ENCODE measurements at places on chromosomes 5 and 9. TPM values are rescaled to one million over a fixed set of nuclear protein-coding genes. Genes with fewer than 3 reads are reported as not detected.

Gene ADAMTSL2
- total RNA-seq, result not detected

DNA sequence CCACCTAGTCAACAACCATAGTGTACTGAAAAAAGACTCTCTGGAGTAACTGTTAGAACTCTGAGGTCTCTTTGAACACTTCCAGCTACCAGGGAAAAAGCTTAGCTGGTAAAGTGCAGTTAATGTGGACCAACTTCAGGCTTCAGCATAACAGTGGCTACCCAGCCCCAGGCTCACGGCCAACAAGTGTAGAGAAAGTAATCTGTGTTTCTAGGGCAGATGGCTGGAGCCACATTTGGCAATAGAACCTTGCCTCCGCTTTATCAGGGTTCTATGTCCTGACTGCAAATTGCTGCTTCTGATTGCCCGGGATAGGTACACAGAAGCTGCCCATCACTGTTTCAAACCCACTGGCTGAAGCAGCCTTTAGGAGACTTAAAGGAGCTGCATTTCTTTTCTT, 76.0 kb upstream of the SIMC1 start:
- no peak overlapping the region for H3K4me3 ChIP-seq
- peaks cover 76% of the 10 kb centered on the region for H3K27me3 ChIP-seq
- H3K36me3 ChIP-seq, result no peaks in the 10 kb centered on the region
- no peak overlapping the region for H3K27ac ChIP-seq
- no peak for DNase-seq
- no peaks in the 10 kb centered on the region for H3K4me1 ChIP-seq

Gene GTF2H2
- 23.2 TPM for total RNA-seq

- no peak for DNase-seq
- peak overlapping the region; percentile 82 for H3K4me3 ChIP-seq
- H3K27me3 ChIP-seq, result no peaks in the 10 kb centered on the region
- peaks cover 26% of the 10 kb centered on the region for H3K36me3 ChIP-seq
- peak overlapping the region; percentile 62 for H3K27ac ChIP-seq
- no peaks in the 10 kb centered on the region for H3K4me1 ChIP-seq
Measured at GRCh38 chr9:74953235-74953751, 581 bp upstream of the C9orf40 start.

DNA sequence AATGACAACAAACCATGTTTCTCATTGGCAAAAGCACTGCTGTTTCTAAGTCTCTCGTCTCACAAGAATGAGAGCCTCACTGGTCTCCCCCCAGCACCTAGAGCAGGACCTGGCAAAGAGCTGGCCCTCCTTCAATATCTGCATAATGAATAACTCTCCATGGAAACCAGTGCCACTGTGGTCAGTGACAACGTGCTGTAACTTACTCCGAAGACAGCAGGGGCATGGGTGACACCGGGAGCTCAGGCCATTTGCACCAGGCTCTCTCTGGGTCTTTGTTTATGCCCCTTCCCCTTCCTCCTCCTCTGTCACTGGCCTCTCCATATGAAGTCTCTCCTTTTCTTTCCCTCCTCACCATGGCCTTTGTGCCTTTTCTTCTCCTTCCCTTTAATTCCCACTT, 33.3 kb downstream of the TAS2R1 start:
- no peaks in the 10 kb centered on the region for H3K4me1 ChIP-seq
- H3K36me3 ChIP-seq, result no peaks in the 10 kb centered on the region
- H3K27me3 ChIP-seq, result no peaks in the 10 kb centered on the region
- H3K4me3 ChIP-seq, result no peak overlapping the region

GRCh38 chr5:78320401-78320800, 25.9 kb upstream of the AP3B1 start:
- peak; percentile 17 for DNase-seq
- no peaks in the 10 kb centered on the region for H3K27me3 ChIP-seq
- no peak overlapping the region for H3K27ac ChIP-seq
- H3K4me1 ChIP-seq, result no peaks in the 10 kb centered on the region

Gene MAP3K1
- total RNA-seq, result 33.1 TPM

Gene MOB3B
- total RNA-seq, result 10.8 TPM

- H3K4me1 ChIP-seq, result peaks cover 28% of the 10 kb centered on the region
- no peaks in the 10 kb centered on the region for H3K27me3 ChIP-seq
- no peak overlapping the region for H3K4me3 ChIP-seq
- H3K36me3 ChIP-seq, result no peaks in the 10 kb centered on the region
Measured at GRCh38 chr9:106911951-106912350, 49.0 kb downstream of the ZNF462 start.

Gene LOX
- total RNA-seq, result 8.7 TPM

Gene PCDHA9
- 0.59 TPM for total RNA-seq

Gene SCGB3A2
- not detected for total RNA-seq

Gene ECM2
- total RNA-seq, result not detected

DNA sequence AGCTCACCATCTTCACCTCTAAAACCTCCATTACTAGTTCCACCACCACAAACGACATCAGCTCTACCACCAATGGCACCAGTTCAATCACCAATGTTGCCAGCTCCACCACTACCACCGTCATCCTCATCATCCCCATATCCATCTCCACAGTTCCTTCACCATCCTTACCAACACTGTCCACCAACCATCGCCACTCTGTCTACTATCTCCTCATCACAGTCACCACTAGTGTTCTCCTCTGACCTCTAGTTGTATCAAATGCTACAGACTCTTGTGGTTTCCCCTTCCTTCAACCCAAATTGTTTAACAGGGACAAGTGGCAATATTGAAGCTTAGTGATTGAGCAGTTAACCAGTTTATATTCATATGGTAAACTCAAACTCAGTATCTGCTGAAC, 182.6 kb downstream of the CAAP1 start:
- H3K4me3 ChIP-seq, result no peak overlapping the region
- peaks cover 8% of the 10 kb centered on the region for H3K4me1 ChIP-seq
- peaks cover 2% of the 10 kb centered on the region for H3K36me3 ChIP-seq
- no peak overlapping the region for H3K27ac ChIP-seq
- DNase-seq, result no peak

DNA sequence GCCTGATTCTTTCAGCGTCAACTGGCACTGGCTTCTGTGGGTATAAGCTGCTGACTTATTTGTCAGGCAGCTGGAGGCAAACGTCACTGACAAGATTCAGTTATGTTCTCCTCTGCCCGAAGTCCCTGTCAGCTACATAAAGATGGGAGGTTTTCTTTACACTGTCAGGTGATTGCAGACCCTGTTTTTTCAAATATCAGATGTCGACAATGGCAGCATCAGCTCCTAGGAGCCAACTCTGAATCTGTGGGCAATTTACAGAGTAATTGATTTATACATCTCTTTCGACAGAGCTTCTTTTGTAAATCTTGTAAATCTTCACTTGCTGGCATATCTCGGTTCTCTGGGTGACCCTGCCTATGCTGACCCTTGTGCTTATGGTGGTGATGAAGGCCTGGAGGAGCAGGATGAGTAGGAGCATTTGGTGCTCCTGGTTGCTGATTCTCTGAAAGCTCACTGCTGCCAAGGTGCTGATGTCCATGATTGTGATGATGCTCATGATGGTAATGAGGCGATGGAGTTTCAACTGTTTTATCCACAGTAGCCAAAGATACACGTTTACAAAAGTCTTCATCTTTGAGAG, 10.9 kb downstream of the SELENOP start:
- no peaks in the 10 kb centered on the region for H3K27me3 ChIP-seq
- no peaks in the 10 kb centered on the region for H3K36me3 ChIP-seq
- DNase-seq, result no peak
- no peak overlapping the region for H3K27ac ChIP-seq

GRCh38 chr9:71925834-71926233, 14.4 kb downstream of the C9orf85 start:
- no peak for DNase-seq
- H3K4me1 ChIP-seq, result peaks cover 14% of the 10 kb centered on the region
- no peak overlapping the region for H3K4me3 ChIP-seq
- no peak overlapping the region for H3K27ac ChIP-seq
- no peaks in the 10 kb centered on the region for H3K36me3 ChIP-seq

Gene NPR3
- 0.19 TPM for total RNA-seq

GRCh38 chr9:105076729-105077128, 148.8 kb upstream of the ABCA1 start:
- H3K27me3 ChIP-seq, result no peaks in the 10 kb centered on the region
- H3K27ac ChIP-seq, result no peak overlapping the region
- no peak for DNase-seq
- no peaks in the 10 kb centered on the region for H3K4me1 ChIP-seq
- no peaks in the 10 kb centered on the region for H3K36me3 ChIP-seq

- H3K36me3 ChIP-seq, result no peaks in the 10 kb centered on the region
- no peaks in the 10 kb centered on the region for H3K4me1 ChIP-seq
- no peak overlapping the region for H3K4me3 ChIP-seq
- H3K27me3 ChIP-seq, result peaks cover 12% of the 10 kb centered on the region
- H3K27ac ChIP-seq, result no peak overlapping the region
Measured at GRCh38 chr9:134724912-134725604, 83.5 kb downstream of the COL5A1 start.

Gene SYK
- 14.8 TPM for total RNA-seq

Gene PSMD5
- total RNA-seq, result 34.2 TPM

- DNase-seq, result no peak
- no peaks in the 10 kb centered on the region for H3K36me3 ChIP-seq
Measured at GRCh38 chr5:24644761-24645160, at the start of gene CDH10. TSS of gene CDH10 (minus strand) at chr5:24644978. CDS start at chr5:24593490, 51,488 bp downstream.

DNA sequence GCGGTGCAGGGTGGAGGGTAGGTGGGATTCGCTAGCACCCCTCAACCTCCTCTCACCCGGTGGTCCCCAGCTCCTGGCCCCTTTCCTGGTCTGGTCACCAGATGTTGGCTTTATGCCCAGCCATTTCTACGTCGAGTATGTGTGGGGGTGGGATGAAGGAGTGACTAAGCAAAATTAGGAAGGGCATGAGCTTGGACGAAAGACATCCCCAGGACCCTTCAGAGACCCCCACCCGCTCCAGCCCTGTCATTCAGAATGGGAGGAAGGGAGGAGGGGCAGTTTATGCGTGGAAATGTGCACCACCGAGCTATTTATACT, 742 bp downstream of the BHMT2 start:
- no peaks in the 10 kb centered on the region for H3K36me3 ChIP-seq
- DNase-seq, result no peak
- no peak overlapping the region for H3K4me3 ChIP-seq
- H3K4me1 ChIP-seq, result no peaks in the 10 kb centered on the region
- H3K27me3 ChIP-seq, result no peaks in the 10 kb centered on the region

Gene COL23A1
- not detected for total RNA-seq

Gene MCC
- total RNA-seq, result 3.6 TPM

DNA sequence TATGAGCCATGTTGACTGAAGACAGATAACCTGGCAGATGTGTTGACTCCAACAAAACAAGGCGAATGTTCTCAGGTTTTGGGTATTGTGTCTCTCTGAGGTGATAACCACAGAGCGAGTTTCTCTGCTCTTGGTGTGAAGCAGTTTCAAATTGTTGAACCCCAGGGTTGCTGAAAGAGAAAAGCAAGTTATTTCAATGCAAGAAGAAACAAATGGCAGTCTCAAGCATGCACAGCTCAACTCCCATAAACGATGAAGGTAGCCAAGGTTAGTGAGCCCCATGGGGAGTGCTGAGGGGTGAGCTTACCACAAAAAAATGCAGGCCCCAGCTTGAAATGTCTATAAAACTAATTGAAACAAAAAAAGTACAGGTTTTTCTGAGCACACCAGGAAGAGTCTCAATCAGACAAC, 220.8 kb upstream of the DAPK1 start:
- DNase-seq, result no peak
- no peaks in the 10 kb centered on the region for H3K36me3 ChIP-seq
- H3K4me1 ChIP-seq, result no peaks in the 10 kb centered on the region
- H3K27me3 ChIP-seq, result peaks cover 63% of the 10 kb centered on the region

DNA sequence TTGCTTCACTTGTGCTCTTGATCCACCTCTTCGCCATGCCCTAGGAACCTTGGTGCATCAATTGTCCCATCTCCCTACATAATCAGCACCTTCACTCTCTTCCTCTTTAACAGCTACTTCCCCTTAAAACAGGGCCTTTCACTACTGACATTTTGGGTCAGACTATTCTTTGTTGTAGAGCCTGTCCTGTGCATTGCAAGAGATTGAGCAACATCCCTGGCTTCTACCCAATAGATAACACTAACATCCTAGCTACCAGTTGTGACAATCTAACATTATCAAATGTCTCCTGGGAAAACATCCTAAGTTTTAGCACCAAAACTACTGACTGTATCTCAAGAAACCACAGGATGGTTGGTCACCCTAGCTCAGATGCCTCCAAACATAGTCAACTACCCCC, 854.3 kb upstream of the DMAC1 start:
- H3K36me3 ChIP-seq, result no peaks in the 10 kb centered on the region
- DNase-seq, result no peak
- no peak overlapping the region for H3K4me3 ChIP-seq
- H3K27ac ChIP-seq, result no peak overlapping the region
